Stimulated activated CD4-positive, alpha-beta T cell treated with anti-CD3 and anti-CD28 coated beads, Interleukin-12 subunit alpha, Interleukin-12 subunit beta, amount 100 ng/mL, for 24 hours (primary cell): ENCODE measurements at places on chromosomes 5 and 9.

DNA sequence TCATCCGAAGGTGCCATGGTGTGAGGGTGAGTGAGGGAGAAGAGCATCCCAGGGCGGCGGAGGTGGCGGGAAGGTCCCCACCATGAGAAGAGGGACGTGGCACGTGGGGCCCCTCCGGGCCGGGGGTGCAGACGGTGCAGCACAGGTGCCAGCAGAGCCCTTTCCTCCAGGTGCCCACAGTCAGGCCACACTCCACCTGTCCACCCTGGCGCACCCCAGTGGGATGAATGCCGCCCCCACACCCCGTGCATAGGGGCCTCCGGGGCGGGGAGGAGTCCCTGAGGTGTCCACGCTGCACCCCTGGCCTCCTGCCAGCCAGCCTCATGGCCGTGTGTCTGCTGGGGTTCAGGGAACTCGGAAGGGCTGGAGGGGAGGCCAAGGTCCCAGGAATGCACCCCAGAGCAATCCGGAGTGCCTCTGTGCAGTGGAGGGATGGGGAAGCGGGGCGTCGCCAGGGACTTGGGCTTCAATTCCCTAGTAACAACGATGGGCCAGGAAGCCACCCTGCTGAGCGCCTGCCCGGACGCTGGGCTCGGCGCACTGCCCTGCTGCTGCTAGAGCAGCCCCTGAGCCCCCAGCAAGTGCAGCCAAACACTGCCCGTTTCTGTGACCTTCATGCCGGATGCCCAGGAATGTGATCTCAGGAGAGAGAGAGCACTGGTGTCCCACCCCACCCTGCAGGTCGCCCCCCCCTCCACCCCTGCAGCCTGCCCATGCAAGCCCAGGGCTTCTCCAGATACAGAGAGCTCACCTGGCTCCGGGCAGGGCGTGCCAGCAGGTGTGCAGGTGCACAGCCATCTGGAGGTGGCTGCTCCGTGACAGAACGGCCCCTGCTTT lies 8.8 kb upstream of the NACC2 start:
- DNase-seq: no peak

- no peak for DNase-seq
Observed at GRCh38 chr5:108521011-108521700, 139.3 kb upstream of the FBXL17 start.

GRCh38 chr5:41835645-41836044 lies 34.6 kb downstream of the OXCT1 start:
- no peak for DNase-seq

DNA sequence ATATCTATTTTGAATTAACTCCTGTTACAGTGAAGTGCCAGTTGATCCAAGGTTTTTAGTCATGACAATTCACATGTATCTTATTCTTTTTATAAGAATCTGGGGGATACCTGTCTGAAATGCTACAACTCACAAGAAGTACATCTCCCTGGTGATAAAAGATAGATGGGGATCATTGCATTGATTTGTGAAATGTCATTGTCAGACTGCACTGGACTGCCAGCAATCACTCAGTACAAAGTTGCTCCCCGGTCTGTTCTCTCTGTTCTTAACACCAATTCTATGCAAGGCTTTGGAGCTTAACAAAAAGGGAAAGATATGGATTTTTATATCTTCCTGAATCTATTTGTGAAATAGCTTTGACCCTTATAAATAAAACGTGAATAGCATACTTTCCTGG lies 171.8 kb upstream of the PCSK5 start:
- no peak for DNase-seq

DNA sequence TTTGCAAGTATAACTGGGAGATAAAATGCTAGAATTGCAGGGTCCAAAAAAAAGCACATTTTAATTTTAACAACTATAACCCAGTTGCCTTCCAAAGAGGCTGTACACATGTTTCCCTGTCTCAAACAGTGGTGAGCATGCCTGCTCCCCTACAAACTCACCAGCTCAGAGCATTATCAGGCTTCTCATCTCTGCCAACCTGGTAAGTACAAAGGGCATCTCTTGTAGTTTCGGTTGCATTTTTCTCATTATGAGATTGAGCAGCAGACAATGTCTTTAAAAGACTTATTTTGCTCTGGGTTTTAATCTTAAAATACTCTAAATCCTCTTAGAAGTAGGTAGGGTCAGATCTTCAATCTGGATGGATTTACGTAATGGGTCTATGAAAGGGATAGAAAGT lies 107.1 kb upstream of the MSX2 start:
- DNase-seq: no peak

DNA sequence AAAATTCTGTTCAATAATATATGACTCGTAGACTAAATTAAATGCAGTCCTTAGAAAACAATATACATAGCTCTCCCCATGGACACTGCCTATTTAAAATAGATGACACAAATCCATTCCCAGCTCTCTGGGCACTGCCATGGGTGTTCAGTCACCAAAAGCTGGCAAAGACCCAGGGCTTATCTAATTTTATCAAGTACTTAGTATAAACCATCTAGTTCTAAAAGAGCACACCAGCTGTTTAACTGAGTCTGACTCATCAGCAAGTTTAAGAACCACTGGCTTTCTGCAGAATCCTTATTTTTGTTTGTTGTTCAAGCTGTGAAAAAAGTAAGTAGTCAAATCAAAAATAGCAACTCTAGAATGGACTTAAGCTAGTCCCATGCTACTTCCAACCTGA lies 107.6 kb downstream of the PLPP1 start:
- DNase-seq: no peak

DNA sequence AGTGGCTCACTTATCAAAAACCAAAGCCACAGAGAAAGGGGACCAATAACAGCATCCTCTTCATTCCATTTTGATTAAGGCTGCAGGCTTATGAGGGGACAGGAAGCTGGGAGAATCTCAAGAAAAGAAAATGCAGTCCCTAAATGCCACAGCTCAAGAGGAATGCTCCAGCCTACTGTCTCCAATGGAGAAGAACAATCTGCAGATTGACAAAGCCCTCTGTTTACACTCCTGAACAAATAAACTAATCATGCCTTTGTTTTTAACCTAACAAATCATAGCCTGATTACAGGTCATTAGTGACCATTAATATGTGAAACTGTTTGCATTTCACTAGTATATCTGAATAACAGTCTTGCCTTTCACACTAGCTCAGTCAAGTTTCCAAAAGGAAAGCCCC lies 26.5 kb downstream of the PPP2R2B start:
- DNase-seq: no peak

DNA sequence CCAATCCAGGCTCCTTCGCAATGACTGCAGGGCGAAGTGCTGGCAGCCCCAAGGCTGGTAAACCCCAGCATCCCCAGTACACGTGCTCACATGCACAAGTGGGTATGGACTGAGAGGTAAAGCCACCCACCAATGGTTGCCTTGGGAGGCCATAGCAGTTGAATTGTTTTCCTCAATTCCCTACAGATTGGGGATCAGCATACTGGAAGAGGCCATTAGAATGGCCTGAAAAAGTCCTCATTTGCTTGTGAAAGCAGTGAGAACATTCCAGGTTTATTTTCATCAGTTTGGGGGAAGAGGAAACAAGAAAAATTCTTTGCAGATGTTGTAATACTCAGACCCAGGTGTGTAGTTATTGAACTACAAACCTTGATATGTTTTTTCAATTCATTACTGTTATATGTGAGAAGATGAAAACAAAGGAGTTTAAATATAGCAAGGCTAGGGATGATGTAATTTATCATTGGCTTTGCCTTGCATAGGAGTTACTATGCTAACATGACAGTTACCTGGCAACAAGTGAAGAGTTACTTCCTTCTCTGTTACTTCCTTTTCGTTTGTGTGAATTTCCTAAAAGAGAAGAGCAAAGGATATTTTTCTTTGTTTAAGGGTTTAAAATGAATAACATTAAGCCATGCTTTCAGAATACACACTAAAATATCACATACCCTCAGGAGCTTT lies 36.4 kb downstream of the MTMR12 start:
- DNase-seq: no peak

DNA sequence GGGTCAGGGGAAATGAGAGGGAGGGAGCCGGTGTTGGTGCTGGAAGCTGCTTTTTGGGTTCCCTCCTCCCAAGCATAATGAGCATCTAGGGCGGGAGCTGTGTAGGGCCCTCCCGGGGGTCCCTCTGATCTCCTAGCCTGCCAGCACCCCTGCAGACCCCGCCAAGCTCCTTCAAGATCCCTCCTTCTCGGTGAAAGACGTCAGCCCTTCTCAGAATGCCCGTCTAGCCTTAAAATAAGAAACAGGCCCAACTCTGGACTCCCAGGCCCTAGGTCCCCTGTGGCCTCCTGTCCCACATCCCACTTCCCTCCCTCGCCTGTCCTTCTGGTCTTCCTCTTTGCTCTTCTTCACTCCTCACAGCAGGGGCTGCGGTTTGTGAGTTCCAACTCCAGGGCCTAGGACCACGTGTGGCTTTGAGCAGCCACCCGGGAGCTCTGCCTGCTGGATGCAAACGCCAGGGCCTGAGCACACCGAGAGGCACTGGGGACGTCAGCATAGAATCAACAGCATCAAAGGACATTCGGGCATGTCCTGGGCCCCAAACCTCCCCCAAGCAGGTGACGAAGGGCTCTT lies 8.8 kb upstream of the SCGB3A1 start:
- DNase-seq: no peak

- no peak for DNase-seq
Observed at GRCh38 chr5:143495110-143495509, 91.6 kb upstream of the NR3C1 start.

- no peak for DNase-seq
Observed at GRCh38 chr5:74850789-74851425, 15.3 kb downstream of the FAM169A start.

GRCh38 chr9:27535701-27536118 lies 6.1 kb upstream of the MOB3B start:
- no peak for DNase-seq

DNA sequence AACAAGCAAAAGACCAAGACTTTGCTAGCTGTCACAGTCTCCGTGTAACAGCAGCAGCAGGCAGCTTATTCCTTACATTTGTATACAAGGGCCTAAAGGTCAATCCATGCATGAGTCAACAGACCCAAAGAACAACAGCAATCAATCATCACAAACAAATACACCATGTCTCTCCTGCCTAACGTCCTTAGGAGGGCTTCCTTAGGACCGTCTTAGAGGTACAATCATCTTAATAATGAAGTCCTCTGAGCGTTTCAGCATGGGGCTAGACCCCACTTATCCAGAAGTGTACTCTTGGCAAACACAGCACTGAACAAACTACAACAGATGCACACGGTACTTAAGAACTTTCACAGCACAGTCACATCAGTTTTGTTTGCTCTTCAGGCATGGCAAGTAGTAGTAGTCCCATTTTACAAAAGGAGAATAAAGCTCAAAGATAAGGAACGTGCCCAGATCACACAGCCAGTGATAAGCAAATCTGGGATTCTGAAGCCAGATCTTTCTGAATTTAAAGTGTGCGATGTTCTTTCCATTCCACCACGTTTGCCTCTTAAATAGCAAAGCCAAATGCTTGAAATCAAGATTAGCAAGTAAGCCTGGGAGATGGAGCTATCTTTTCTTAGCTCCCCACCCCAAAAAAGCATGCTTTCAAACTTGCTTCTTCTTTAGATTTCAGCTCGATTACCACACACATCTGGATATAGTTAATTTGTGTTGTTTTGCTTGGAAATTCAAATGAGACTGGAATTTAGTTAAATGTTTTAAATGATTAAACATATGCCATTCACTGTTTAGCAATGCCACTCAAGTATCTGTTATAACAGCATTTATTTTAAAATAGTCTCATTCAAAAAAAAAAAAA lies 24.2 kb downstream of the PSMB7 start:
- no peak for DNase-seq

- DNase-seq: no peak
Observed at GRCh38 chr5:137315534-137316345, 183.4 kb downstream of the SPOCK1 start.

DNA sequence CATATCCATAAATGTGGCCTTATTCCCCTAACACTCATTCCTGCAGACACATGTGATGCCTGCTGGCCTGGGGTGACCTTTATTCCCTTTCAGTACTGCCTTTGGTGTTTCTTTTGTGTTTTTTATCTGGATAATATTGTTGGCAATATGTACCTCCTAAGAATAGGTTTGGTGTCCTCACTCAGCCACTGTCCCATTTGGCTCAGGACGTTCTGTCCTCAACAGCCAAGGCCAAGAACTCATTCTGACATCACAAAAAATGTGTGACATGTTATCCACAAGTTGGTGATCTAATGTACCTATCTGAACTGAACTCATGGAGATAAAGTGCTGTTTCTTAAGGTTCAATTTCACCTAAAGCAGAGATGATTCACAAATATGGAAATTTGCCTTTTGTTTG lies 142.9 kb upstream of the GRAMD2B start:
- no peak for DNase-seq

GRCh38 chr5:129074903-129075302 lies 19.6 kb upstream of the ISOC1 start:
- no peak for DNase-seq

GRCh38 chr5:158809936-158810335 lies 289.8 kb downstream of the EBF1 start:
- no peak for DNase-seq

- no peak for DNase-seq
Observed at GRCh38 chr5:76705574-76705973, 10.4 kb upstream of the F2R start.

DNA sequence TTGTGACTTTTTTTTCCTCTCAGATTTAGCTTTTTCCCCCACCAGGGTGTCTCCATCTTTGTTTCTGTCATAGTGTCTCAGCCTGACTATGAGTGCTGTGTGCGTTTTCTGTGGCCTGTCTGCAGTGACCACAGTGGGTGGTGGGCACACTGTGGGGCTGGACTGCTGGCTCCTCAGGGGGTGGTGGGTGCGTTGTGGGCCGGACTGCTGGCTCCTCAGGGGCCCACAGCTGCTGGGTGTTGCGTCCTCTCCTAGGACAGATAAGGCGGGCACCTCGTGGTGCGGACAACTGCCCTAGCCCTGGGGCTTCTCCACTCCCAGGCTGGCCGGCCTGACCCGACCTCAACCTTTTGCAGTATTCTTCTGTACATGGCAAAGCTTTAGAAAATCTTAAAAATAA lies 100.4 kb downstream of the EHMT1 start:
- DNase-seq: no peak

- no peak for DNase-seq
Observed at GRCh38 chr5:14168144-14168792, 25.1 kb downstream of the TRIO start.

DNA sequence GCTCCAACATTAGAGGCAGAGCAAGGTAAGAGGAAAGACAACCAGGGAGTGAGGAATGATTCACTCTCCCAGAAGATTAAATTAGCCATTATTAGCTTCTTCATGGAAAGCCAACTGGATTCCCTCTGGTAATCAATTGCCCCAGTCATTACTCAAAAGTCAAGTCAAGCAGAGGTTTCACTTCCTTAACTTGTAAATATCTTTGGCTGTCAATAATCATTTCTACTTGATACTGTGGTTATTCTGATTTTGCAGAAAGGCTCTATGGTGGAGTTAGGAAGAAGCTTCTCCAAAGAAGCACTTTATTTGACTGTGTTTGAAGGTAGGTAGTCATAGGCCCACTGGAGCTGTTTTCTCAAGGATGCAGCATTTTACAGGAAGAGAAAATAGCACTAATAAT lies 78.0 kb downstream of the JAKMIP2 start:
- DNase-seq: no peak

DNA sequence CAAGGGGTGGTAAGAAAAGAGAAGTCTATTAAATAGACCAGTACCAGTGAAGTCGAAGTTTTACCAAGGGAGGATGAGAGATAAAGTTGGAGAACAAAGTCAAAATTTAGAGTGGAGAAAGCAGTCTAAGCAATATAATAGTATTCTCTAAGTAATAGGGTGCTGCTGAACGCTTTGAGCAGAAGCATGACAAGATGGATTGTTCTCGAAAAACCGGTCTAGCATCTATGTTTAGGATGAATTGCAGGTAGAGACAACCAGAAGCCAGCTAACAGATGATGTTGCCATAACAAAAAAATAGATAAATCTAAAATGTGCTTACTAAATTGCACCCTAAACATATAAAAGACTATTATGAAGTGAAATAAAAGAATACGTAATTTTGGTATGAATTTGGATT lies 237.0 kb downstream of the PRELID2 start:
- no peak for DNase-seq
